ENCODE measurements at places on chromosomes 6 and 20. TPM values are rescaled to one million over a fixed set of nuclear protein-coding genes. Genes with fewer than 3 reads are reported as not detected.

DNA sequence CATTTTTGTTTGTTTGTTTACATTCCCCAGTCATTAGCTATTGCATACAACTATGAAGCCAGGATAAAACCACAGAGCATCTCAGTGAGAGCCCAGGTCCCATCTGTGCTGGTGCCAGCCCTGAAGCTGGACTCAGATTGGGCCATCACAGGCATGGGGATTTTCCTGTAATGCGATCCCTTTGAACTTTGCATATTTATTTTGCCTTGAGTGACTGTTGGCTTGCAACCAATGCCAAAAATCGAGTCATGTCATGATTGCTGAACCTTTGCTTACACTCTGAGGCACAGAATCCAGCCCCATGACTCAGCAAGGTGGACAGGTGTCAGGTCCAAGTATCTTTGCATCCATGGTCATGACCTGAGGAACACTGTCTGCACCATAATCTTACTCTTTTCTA lies 46.2 kb upstream of the GGTLC1 start:
- DNase-seq, result no peak
- no peaks in the 10 kb centered on the region for H3K36me3 ChIP-seq
- H3K27ac ChIP-seq, result no peak overlapping the region
- peaks cover 3% of the 10 kb centered on the region for H3K4me1 ChIP-seq

- H3K4me1 ChIP-seq, result peaks cover 4% of the 10 kb centered on the region
- no peak for DNase-seq
- no peak overlapping the region for H3K27ac ChIP-seq
- H3K36me3 ChIP-seq, result peaks cover 12% of the 10 kb centered on the region
These were observed 44.0 kb downstream of the UST start for GRCh38 chr6:148790817-148791216.

DNA sequence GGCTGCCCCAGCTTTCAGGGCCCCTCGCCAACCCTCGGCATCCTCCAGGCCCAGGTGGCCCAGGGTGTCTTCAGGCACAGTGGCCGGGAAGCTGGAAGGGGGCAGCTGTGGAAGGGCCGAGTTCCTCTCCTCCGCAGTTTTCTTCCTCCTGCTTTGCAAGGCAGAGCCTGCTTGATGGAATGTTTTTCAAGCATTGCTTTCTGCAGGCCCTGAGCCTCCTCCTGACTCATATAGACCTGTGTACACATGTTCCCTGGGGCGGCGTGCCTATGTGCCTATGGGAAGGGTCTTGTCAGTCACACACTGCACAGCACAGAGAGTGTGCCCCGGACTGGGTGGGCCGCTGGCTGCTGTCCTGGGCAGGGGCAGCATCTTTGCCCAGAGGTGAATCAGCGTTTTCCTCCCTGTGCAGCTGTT lies 107.5 kb downstream of the ERMARD start:
- H3K36me3 ChIP-seq, result peaks cover 9% of the 10 kb centered on the region
- H3K4me1 ChIP-seq, result no peaks in the 10 kb centered on the region
- H3K4me3 ChIP-seq, result no peak overlapping the region
- no peak overlapping the region for H3K27ac ChIP-seq
- no peaks in the 10 kb centered on the region for H3K27me3 ChIP-seq

DNA sequence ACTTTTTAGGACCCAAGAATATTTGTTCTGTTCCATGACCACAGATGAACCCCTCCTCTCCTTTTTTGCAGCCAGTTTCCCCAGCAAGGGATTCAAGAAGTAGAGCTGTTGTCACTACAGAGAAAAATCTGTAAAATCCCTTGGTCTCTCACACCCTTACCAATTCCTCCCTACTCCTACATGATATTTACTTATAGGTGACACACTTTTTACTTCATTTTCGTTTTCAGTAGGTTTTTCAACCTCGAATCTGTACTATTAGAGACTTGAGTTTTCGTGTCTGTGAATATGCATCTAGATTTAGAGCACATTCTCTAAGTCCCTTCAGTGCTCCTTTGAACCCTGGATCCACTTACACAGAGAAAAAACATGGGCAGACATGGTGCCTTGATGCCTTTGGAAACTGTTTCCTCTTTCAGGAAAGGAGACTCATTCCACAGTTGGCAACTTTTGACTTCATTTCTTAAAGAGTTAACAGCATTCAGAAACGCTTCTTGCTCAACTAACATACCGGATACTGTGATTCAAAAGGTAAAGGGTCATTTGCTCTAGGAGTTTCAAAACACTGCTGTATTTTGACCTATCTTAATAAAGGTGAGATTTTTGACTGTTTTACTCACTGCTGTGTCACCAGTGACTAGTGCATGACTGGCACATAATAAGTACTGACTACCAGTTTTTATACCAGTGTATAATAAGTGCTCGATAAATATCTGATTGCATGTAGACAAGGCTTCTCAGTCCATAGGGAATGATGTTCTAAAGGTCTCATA lies 50.6 kb downstream of the LAMA4 start:
- peaks cover 16% of the 10 kb centered on the region for H3K4me1 ChIP-seq
- no peaks in the 10 kb centered on the region for H3K27me3 ChIP-seq
- H3K4me3 ChIP-seq, result no peak overlapping the region
- no peak for DNase-seq
- H3K27ac ChIP-seq, result no peak overlapping the region
- H3K36me3 ChIP-seq, result no peaks in the 10 kb centered on the region

- H3K27me3 ChIP-seq, result no peaks in the 10 kb centered on the region
- no peak for DNase-seq
- no peak overlapping the region for H3K4me3 ChIP-seq
- no peak overlapping the region for H3K27ac ChIP-seq
- no peaks in the 10 kb centered on the region for H3K36me3 ChIP-seq
- no peaks in the 10 kb centered on the region for H3K4me1 ChIP-seq
These were observed 709.3 kb downstream of the EPHA7 start for GRCh38 chr6:92710048-92710447.

The LPA gene
- 0.15 TPM for total RNA-seq

The WDR27 gene
- total RNA-seq, result 38.4 TPM
